ENCODE measurements at places on chromosomes 3 and 15. TPM values are rescaled to one million over a fixed set of nuclear protein-coding genes. Genes with fewer than 3 reads are reported as not detected.

DNA sequence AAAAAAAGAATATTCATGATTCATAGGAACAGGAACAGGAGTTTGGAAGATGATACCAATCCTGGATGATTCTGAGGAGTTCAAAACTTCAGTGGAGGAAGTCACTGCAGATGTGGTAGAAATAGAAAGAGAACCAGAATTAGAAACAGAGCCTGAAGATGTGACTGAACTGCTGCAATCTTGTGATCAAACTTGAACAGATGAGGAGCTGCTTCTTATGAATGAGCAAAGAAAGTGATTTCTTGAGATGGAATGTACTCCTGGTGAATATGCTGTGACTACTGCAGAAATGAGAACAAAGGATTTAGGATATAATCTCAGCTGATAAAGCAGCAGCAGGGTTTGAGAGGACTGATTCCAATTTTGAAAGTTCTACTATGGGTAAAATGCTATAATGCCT lies 72.7 kb downstream of the GSK3B start:
- no peak for DNase-seq

SRGAP3 gene
- 7.9 TPM for total RNA-seq

DNA sequence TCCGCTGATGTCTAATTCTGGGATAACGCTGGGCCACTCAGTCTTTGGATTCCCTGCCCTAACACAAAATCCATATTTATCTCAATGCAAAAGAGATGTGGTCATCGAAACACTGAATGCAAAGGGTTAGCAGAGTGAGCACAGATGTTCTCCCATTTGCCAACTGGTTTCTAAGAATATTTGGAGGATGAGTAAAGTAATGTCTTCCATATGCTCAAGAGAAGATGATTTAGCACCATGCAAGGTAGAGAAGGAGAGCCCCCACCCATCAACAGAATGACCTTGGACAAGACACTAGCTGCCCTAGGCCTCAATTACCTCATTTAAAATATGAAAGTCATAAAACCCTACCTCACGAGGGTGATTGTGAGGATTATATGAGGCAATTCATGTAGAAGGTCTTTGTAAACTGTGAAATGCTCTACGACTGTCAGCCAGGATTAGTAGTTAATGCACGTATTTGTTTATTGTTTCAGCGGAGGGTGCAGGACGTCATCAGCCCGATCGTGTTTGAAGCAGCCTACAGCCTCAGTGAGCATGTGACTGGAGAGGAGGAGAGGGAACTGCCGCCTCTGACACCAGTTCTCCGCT lies 232.9 kb upstream of the CTDSPL start:
- no peak for DNase-seq

ITIH1 gene
- total RNA-seq, result not detected

GRCh38 chr3:139319428-139320402 lies 24.1 kb upstream of the MRPS22 start:
- DNase-seq, result no peak

GRCh38 chr3:107619549-107619948 lies 96.8 kb downstream of the BBX start:
- DNase-seq, result no peak

DNA sequence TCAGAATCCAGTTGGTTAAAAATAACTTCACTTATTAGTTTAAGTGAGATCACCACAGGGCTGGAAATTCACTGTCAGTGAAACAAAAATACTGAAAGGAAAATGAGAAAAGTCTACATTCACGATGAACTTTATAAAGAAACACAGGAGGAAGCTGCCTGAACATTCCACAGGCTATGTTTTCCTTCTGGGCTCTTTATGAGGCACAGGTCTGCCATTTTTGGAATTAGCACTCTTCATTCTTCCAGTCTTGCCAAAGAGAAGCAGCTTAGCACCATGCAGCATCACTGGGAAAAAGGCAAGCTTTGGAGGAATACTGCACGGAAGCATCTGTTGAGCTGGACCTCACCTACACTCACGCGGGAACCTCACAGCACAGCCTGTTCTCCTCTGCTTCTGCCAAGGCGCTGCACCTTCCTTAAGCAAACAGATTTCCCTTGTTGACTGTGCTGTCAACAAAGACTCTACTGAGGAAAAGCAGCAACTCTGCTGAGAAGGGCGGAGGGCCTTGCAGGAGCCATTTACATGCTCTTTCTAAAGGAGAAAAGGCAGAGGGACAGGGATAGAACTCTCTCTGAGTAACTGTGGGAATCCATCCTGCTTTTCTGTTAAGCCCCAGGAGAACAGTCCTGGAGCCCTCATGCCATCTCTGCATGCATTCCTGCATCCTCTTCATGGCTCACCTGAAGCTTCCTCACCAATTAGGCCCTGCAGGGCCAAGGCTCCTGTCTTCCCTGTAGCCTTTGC lies 15.7 kb downstream of the SUSD5 start:
- DNase-seq, result no peak

DNA sequence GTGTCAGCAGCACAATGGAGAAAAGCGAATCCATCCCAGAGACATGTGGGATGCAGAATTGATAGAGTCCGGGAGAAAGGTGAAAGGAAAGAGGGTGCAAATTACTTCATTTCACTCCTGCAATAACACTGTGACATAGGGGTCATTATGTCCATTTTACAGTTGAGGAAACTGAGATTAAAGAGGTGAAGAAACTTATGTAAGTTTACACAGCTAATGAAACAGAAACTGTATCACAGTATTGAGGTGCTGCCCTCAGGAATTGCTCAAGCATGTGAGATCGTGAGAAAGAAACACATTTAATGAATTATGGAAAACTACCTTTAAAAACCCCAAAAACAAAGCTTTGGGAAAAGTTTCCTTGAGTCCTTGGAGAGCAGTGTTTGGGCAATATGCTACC lies 103.6 kb upstream of the PFN2 start:
- DNase-seq, result no peak

- no peak for DNase-seq
Measured at GRCh38 chr15:100833417-100834389, 45.9 kb upstream of the ALDH1A3 start.

ACKR2 gene
- total RNA-seq, result 3.1 TPM

- no peak for DNase-seq
Measured at GRCh38 chr3:5238545-5238944, 51.0 kb downstream of the EDEM1 start.

DNA sequence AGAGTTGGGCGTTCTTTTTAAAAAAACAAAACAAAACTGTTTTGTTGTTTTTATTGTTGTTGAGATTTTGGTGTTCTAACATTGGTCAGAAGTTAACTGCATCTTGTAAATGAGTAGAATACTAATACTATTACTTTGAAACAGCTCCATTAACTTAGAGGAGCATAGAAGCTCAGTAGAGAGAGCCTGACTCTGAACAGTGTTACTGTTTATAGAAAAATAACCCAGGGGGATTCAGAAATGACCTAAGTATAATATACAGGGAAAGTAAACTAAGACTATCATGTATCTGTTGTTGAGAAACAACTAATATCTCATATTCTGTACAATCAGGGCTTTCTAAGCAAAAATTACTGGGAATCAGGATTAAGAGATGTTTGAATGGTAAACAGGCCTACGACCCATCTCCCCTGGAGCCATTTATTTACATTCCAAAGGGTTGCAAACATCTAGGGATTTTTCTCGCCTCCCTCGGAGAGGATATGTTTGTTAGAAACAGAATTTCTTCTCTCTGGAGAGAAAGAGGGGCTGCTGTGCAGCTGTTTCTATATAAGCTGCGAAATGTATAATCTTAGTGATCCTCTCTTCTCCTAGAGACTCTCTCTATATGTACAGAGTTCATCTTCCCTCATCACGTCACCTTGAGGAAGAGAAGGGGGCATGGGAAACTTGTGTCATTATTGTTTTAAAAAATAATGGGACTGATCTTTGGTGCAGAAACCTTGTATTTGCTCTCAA lies 827.5 kb upstream of the DPPA4 start:
- DNase-seq, result no peak

DNA sequence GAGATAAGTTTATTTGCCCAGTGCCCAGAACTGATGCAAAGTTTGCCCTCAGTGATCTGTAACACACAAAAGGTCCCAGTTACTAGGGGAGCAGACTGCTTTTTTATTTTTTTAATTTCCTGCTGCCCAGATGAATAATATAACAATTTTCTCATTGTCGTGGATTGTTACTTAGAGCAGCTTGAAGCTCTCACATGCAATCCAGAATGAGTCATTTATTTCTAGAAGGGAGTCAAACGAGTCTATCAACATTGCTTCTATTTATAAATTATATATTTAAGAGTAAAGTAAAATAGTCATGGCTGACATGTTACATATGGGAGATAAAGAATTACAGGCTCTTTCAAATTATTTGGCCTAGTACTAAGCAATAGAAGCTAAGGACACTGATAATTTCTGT lies 41.3 kb downstream of the MEIS2 start:
- DNase-seq, result no peak

DNA sequence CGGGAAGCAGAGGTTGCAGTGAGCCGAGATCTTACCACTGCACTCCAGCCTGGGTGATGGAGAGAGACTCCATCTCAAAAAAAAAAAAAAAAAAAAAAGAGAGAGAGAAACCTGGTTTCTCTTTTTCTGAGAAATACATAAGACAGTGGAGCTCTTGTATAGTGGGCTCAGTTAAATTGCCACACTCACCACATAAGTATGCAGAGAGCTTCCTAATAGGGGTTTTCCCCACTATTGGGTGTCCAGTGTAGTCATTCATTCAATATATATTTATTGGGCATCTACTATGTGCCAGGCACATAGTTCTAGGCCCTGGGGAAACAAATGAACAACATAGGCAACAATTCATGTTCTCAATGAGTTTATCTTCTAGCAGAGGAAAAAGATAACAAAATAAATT lies 48.9 kb upstream of the FMN1 start:
- DNase-seq, result no peak

CNTN3 gene
- total RNA-seq, result not detected

GRCh38 chr3:184645336-184645735 lies 66.5 kb downstream of the MAGEF1 start:
- no peak for DNase-seq

Measured in esophagus squamous epithelium (tissue), 5 donors.